T-helper 22 cell (primary cell): ENCODE measurements at places on chromosomes 7 and 10.

GRCh38 chr7:140696024-140696679, 356 bp upstream of the NDUFB2 start:
- DNase-seq, result peak; percentile 90

GRCh38 chr7:1455241-1455939, 3.9 kb downstream of the MICALL2 start:
- no peak for DNase-seq

DNA sequence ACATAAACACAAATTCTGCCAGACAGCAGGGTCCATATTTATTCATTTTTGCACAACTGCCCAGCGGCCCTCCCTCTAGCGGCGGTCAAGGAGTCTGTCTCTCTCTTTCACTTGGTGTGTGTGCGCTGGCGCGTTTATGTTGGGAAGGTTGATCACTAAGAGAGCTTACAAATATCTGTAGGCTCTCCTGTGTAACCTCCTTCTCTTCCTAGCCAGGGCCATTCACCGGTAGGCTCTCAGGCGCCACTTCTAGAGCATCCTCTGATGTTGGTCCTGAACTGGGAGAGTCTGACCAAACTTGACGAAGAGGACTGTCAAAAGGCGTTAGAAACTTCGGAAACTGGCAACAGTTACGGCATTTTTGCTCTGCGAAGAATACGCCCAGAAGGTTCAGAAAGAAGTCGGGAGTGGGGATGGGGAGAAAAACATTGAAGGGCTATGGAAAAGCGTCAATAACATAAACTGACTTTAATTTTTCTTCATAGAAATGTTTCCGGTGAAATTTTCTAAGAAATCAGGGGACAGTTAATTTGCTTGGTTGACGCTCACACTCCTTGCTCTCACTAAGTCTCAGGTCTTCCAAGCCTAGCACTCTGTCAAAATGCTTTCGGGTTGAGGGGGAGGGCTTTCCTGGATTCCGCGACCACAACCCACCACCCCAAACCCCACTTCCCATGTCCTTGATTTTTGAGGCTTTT, 731.1 kb downstream of the ZWINT start:
- no peak for DNase-seq

DNA sequence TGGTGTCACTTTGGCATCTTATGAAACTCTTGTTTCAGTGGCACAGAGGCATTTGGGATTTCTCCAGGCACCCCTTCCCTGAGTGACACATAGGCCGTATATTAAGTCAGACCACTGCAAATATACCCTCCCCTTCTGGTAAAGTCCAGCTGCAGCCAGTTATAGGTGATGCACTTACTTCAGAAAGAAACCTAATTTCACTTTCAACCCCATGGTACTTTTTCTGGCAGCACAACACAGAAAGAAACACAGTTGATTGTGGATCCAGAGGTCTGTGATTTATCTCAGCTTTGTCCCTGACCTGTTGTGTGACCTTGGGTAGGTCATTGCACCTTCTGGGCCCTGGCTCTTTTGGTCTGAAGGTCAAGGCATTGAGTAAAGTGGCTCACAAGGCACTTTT, 173.2 kb downstream of the BUB3 start:
- DNase-seq, result no peak

- DNase-seq, result no peak
Observed at GRCh38 chr10:18134921-18135320, 5.3 kb upstream of the CACNB2 start.

- no peak for DNase-seq
Observed at GRCh38 chr7:7257899-7258692, 75.8 kb downstream of the C1GALT1 start.

GRCh38 chr7:87341441-87341840, 4.0 kb upstream of the CROT start:
- DNase-seq, result no peak

DNA sequence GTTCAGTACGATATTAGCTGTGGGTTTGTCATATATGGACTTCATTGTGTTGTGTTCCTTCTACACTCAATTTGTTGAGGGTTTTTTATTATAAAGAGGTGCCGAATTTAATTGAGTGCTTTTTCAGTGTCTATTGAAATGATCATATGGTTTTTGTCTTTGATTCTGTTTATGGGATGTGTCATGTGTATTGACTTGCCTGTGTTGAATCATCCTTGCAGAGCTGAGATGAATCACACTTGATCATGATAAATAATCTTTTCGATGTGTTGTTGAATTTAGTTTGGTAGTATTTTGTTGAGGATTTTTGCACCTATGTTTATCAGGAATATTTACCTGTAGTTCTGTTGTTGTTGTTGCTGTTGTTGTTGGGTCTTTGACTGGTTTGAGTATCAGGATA, 39.8 kb downstream of the ATOH7 start:
- DNase-seq, result no peak

- DNase-seq, result no peak
Observed at GRCh38 chr10:93815304-93816096, 57.8 kb downstream of the LGI1 start.

DNA sequence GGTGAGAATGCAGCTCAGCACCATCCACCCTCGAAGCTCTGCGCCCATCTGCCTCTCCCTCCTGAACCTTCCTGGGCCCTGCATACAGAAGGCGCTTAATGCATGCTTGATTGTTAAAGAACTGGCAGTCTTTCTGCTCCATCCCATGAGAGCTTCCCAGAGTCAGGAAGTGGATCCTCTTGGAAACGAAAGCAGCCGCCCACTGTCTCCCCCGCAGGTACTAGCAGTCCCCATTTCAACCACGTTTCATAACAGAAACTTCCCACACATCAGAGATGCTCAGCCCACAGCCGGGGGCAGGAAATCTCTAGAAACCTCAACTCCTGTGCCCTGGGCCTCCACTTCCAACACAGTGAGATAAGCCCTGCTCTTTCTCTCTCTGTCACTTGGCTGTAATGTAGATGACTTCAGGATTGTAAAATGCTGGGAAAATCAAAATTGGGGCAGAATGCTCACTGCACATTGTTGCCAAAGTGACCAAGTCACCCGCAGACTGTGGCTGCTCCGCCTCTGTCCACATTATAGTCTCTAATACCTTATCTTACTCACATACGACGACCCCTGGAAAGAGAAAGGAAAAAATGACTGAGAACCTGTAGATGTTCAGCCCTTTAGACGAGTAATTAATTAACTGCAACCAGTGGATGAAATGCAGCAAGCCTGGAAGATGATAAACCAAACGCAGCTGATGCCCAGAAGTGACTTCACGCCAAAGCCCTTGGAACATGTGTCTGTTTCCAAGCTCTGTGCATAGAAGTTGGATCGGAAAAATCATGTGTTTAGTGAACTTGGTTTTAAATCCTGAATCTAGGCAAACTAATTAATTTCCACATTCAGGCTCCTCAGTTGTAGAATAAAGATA, 28.5 kb downstream of the GSDME start:
- DNase-seq, result no peak

DNA sequence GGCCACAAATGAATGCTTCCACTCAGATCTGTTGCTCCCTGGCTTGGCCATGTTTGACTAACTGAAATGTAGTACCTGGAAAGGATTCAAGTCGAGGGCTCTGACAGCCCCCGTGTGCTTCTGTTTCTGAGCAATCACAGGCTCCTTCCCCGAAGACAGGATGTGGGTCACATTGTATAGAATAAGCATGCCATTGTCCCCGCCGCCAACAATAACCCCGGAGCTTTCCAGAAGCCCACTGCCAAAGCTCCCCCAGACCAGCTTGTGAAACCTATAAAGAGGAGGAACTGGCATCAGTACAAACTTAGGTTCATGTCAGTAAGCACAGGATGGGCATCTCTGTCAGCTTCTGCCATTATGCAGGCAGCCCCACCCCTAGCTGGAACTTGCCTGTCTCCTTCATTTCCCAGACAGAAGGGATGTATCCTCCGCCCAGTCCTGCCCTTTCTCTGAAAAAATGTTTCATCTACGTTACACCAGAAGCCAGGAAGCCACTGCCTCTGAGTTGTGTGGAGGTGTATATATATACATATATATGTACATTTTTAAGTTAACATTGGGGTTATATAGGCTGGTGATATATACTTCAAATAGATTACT, 10.3 kb downstream of the SEC31B start:
- no peak for DNase-seq

DNA sequence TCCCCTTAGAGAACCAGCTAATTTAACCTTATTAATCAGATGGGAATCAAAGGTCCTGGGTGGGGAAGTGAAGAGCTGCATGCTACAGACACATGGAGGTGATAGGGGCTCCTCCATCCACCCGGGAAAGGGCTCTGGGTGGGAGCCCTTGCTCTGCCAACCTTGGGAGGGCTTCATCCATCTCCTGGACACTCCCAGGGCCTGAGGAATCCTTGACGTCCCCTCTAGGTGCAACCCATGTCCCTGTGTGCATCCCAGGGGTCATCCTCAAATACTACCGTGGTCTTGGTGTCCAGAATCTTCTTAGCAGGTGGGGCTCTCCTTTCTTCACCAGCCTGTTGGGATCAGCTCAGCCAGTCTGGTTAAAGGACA, 55.4 kb upstream of the IGFBP3 start:
- DNase-seq, result no peak

DNA sequence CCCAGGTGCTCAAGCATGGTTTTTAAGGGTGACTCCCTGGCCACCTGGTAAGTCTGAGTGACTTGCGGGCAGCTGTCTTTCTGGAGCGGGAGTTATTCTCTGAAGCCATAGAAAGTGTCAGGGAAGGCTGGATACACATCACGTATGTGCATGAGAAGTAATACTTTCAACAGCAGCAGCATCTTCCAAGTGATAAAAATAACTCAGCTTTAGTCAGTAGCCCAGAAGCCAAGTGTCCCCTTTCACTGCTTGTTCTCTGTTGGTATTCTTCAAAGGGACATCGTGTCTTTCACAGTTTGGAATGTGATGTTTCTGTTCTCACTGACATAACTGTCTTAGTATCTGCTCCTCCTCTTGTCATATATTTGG, 97.6 kb downstream of the KIAA1217 start:
- no peak for DNase-seq

DNA sequence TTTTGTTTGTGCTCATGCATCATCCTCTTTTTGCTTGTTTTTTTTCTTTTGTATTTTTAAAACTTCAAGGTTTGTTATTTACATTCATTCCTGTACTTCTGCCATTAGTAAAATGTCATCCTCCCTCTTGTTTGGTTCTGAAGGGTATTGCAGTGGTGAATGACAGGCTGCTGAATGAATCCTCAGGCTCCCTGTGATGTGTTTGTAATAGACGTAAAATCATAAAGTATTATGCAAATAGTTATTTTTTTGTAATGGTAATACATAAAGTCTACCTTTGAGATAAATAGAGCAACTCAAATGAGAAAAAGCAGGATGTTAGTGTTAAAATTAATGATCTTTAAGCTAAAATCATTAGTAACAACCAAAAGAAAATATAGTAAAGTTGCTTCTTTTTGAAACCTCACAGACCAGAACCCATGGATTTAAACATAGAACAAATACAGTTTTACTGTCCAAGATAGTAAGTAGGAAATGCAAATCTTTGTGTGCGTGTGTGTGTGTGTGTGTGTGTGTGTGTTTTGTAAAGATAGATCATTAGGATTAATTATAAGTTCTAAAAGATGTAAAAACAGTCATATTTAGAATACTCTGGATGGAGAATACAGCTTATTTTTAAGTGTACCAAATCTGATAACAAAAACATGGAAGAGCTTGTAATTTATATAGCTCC, 4.5 kb downstream of the GLCCI1 start:
- DNase-seq, result no peak

DNA sequence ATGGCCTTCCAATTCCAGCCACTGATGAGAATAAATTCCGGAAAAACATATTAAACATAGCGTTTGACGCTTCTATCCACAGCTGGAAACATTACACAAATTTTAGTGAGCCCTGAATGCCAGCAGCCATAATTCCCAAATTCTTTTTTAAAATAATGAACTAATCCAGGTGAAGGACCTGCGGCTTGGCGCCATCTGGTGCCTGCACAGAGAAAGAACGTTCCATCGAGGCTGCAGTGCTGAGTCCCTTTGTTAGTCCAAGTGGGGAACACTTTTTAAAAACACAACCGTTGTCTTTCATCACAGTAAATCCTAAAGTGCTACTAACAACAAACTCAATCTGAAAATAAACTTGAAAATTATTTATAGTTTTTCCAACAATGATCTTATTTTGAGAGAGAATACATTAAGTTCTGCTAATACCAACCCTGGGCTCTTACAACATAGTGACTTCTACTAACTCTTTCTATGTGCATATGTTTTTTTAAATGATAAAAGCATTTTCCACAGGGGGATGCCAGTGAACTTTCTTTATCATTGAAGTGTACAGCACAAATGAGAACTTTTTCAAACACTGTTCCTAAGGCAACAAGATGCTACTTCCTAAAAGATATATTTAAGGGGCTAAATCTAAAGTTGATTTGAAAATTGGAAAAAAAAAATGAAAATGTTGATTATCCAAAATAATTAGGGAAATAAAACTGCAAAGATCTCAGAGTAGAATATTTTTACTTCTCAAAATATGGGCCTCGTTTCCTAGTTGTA, 166.9 kb upstream of the RNF32 start:
- DNase-seq, result no peak

DNA sequence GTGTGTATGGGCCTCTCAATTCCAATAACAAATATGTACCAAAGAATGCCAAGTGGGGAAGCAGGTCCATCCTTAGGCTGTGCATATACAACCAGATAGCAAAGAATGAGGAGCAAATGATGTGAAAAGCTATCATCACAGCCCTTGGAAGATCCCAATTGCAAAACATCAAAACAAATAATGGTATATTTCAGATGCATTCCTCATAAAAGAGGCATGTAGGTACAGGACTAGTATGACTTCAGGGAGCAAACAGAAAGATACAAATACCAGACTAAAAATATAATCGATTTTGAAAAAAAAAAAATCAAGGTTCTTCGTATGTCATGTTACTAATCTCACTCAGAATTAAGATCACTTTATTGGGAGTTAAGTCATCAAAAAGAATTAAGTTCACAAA, 18.5 kb upstream of the SPOCK2 start:
- no peak for DNase-seq

DNA sequence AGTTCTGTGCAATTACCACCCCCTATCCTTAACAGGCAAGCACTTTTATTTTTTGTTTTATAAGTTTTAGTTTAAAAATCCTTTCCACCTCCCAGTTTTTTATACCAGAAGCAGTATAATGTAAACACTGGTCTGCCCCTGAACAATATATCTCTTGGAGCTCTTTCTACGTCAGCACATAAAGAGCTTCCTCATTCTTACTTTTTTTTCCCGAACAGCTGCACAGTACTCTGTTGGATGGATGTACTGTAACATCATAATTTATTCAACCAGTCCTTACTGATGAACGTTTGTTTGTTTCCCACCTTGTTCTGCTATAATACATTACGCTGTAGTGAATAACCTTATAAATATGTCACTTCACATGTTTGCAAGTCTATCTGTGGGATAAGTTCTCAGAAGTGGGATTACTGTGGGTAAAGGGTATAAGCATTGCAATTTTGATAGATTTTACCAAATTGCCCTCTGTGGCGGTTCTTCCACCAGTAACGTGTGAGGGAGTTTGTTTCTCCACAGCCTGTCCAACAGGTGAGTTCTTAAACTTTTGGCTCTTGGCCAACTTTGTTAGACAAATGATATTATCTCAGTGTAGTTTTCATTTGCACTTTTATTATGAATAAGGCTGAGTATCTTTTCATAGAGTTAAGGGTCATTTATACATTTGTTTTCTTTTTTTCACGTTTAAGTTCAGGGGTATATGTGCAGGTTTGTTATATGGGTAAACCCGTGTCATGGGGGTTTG, 32.8 kb downstream of the ADRA2A start:
- DNase-seq, result no peak

GRCh38 chr10:1731592-1731991, 5.7 kb downstream of the ADARB2 start:
- DNase-seq, result no peak
